ENCODE measurements at places on chromosomes 7 and 10.

DNA sequence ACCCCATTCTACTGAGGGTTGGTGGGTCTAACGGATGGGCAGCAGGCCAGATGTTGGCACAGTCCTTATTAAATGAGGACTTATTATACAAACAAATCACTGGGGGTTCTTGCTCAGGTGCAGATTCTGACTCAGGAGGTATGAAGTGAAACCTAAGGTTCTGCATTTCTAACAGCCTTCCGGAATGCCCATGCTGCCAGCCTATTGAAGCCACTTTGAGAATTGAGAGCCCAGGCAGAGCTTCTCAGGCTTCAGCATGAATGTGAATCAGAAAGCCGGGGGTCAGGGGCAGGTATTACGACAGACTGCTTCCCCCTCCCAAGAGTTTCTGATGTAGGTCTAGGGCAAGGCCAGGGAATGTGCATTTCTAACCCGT lies 34.1 kb upstream of the NPFFR1 start:
- DNase-seq: no peak

DNA sequence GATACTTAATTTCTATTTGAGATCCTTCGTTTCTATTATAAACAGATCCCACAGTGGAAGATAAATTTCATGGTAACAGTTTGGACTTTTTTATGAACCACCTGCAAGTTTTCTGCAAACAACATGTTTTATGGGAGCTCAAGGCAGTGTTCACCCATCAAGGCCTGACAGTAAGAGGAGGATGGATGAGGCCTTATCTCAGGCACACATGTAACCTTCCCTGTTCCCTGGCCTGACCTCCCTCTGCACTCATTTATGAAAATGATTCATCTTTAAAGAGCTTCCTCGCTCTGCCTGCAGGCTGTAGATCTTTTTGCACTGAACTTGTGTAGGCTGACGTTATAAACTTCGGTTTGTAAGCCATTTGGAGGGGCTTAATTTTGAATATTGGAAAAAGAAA lies 500.1 kb downstream of the GATA3 start:
- DNase-seq: no peak

DNA sequence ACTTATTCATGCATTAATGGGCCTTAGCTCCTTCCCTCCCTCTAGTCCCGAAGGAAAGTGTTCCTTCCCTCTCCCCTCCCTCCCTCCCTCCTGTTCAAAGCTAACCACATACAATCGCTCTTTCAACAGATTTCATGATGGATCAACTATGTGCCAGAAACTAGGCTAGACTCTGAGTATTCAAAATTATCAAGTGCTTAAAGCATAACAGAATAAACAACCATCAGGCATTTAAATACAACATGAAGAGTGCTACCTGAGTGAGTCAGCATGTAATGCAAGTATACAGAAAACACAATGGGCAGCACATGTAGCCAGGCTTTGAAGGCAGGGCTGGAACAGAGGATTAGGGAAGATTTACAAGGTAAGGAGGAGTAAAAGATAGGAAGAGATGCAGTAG lies 11.3 kb downstream of the CHCHD3 start:
- DNase-seq: no peak

GRCh38 chr10:3780021-3780770 lies 4.8 kb downstream of the KLF6 start:
- DNase-seq: no peak

GRCh38 chr10:132893090-132893489 lies 49.3 kb downstream of the CFAP46 start:
- no peak for DNase-seq

- no peak for DNase-seq
Observed at GRCh38 chr10:110138197-110138812, 69.1 kb upstream of the MXI1 start.

GRCh38 chr7:80790877-80791276 lies 128.0 kb downstream of the SEMA3C start:
- DNase-seq: no peak

- DNase-seq: no peak
Observed at GRCh38 chr10:21184984-21185383, 287.9 kb upstream of the NEBL start.

GRCh38 chr10:62426086-62426485 lies 51.9 kb downstream of the ZNF365 start:
- peak; percentile 23 for DNase-seq

GRCh38 chr7:26429168-26429567 lies 137.5 kb downstream of the SNX10 start:
- DNase-seq: no peak

- no peak for DNase-seq
Observed at GRCh38 chr7:1923409-1924257, 253.6 kb downstream of the ELFN1 start.

DNA sequence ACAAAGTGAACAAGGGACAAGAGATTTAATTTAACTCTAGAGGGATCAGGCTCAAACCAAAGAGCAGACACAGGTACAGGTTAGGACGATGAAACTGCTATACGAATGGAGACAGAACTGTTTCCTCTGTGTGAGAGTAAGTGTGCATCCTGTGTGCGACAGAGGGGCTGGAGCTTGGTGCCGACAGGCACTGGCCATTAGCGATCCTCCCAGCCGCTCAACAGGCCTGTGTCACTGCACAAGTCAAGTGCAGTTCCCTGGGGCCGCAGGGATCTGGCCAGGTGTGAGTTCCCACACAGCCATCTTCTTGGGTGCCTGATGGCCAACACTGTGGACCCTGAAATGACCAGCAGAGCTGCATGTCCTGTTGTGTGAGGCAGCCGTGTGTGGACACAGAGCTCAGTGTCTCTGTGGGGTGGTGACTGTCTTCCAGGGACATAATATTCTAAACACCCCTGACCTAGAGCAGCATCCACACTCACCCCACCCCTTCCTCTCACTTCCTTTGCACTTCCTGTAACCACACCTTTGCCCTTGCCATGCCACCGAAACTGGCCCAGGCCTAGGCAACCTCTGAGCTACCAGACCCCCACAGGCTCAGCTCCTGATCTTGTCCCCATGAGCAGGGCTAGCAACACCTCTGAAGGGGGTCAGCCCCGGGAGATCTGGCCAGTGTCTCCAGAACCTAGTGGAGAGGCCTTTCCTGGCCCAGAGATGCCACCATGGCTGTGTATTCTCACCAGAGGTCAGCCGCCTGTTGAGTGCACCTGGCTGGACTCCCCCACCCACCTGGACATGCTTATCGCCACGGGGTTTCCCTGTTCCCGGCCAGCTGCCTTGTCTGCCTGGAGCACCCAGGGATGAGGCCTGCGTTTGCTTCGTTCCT lies 11.7 kb upstream of the TBRG4 start:
- DNase-seq: no peak
